ENCODE measurements at places on chromosomes 16 and 17. TPM values are rescaled to one million over a fixed set of nuclear protein-coding genes. Genes with fewer than 3 reads are reported as not detected.

Gene CCL7
- total RNA-seq = 5.3 TPM

Gene TNFRSF13B
- total RNA-seq = not detected

Gene MRC2
- total RNA-seq = 198 TPM

Gene BMERB1
- 46.1 TPM for total RNA-seq

Gene SSTR5
- total RNA-seq = not detected

Gene SDR42E1
- 0.35 TPM for total RNA-seq

Gene NPB
- total RNA-seq = not detected

Gene SLC13A2
- not detected for total RNA-seq

Gene SLC22A31
- 0.58 TPM for total RNA-seq

Gene PHOSPHO1
- total RNA-seq = not detected

Gene CMTM1
- 2.0 TPM for total RNA-seq

Gene TBC1D3G
- not detected for total RNA-seq

Gene EPOP
- total RNA-seq = 0.71 TPM

Gene CRYM
- total RNA-seq = not detected

Gene SLC16A6
- total RNA-seq = 0.29 TPM

Gene FOXC2
- total RNA-seq = 0.53 TPM

Gene MYOCD
- under 0.01 TPM for total RNA-seq

Gene RASL10B
- 4.6 TPM for total RNA-seq

Gene RAB11FIP4
- 0.18 TPM for total RNA-seq

Gene METTL9
- 237 TPM for total RNA-seq
